CD4-positive, alpha-beta T cell (primary cell): ENCODE measurements at places on chromosomes 5 and 9.

DNA sequence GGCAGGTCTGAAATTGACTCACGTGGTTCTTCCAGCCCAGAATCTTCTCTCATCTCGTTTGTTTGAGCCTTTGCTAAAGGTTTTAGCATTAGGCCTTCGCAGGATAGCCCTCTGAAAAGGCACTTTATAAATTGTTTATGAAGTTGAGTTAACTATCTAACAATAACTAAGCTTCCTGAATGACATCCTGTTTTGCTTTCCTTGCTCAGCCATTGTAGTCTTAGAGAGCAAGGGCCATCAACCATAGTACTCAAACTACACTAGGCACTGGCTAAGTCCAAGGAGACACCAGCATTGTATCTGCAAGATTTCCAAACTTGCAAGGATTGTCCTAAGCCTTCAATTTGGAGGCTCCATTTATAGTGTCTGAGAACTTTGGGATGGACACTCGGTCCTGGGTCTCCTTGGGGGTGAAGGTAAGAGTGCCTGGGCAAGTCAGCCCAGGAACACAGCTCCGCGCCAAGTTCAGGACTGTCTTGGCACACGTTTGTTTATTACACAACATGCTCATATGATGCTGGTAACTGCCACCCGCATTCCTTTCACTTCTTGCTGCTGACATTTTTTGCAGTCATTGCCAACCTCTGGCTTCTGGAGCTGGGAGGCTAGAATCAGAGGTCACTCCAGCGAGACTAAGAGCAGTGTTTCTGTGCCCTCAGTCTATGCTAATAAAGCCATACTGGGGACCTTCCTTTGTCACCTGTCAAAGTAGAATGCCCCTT, 151.1 kb downstream of the ESM1 start:
- DNase-seq: no peak

DNA sequence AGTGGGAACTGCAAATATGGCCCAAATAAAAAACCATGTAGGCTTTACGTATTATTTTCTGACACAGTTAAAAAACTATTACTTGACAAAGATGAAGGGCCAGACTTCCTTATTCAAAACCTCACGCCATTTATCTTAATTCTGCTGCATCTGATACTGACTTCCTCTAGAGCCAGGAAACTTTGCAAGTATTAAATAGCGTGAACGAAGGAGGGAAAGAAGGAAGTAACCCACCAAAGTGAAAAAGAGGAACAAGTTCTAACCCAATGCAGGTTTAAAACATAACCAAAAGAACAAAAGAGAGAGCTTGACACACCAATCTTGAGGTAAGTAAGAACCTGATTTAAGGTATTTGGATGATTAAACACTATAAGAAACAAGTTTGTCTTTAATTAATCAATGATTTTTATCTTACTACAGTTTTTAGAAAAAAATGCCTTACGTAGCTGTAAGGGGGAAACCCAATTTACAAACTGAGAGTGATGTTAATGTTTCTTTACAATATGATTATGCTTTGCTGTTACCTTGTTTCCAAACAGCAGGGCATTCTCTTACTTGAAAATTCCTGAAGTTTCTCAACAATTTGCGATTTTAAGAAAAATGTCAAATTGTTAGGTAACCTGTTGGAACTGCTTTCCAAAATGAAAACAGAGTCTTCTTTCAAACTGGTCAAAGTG, at the start of gene GAPT:
TSS of gene GAPT (plus strand) at position 220 of the 677 bp plus-strand sequence. CDS start 3,102 bp downstream, outside the sequence.
- DNase-seq: no peak

DNA sequence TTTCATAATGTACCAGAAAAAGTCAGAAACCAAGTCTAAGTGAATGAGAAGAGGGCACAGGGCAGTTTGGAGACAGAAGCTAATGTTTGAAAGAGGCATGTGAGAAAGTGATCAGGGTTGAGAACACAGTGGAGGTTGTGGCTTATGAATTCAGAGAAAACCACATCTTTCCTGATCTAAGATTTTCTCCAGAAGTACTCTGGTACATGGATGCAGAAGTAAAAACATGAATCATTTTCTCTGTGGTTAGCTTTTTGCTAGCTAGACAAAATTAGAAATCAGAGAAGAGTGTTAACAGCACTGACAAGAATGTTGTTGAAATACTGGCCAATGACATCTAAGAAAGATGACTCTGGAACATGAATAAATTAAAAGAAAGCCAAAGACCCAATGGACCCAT, 541.1 kb downstream of the DNAH5 start:
- DNase-seq: no peak

DNA sequence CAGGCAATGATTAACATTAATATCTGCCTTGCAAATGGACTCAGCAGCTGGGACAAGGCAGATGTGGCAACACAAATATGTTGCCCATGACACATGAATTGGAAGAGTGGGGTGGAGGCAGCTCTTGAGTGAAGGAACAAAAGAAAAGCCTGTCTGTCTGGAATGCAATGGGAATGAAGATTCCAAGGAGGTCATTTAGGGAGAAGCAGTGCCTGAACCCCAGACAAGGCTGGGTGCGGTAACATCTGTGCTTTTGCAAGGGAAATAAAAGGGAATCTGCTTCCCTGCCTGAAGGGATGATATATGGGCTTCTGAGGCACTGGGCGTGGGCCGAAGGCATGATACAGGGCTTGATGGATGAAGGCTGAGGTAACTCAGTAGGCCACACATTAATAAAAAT, 94.1 kb upstream of the TRIM32 start:
- DNase-seq: no peak

- no peak for DNase-seq
Measured at GRCh38 chr9:7360513-7360912, 439.1 kb downstream of the DMAC1 start.

DNA sequence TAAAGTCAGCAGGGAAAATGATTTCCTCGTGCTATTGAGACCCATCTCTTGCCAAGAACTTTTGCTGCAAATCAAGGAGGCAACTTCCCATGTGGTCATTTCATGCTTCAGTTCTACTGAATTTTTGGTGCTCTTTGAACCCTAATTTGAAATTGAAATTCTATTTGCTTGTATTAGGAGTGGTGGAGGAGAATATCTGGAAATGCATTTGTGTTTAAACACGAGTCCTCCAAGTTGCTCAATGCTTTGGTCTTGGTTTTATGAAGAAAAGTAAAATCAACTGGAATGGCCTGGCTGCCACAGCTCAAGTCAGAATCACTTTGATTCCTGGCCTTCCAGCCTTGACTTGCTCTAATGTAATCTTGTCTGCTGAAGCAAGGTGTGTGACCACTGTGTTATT, 613.2 kb downstream of the TLE1 start:
- DNase-seq: no peak
